ENCODE measurements at places on chromosomes 6 and 20.

- no peak overlapping the region for H3K27ac ChIP-seq
- no peak for DNase-seq
- no peaks in the 10 kb centered on the region for H3K4me1 ChIP-seq
- no peak overlapping the region for H3K4me3 ChIP-seq
- H3K36me3 ChIP-seq = no peaks in the 10 kb centered on the region
Observed at GRCh38 chr20:46592580-46593362, 42.3 kb upstream of the OCSTAMP start.

DNA sequence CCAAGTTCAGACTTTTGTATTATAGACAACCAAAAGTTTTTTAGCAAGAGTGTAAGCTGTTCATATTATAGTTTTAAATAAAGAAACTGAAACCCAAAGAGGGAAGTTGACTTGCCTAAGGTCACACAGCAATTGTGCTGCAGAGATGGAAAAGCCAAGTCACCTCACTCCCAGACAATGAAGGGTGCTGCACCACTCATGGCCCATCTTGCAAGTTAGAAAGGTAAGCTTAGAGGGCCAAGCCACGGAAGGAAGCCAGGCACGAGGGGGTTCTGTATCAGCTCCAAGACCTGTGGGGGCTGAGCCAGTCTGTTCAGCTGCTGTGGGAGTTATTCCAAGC lies 860 bp downstream of the DEFB124 start:
- no peak overlapping the region for H3K27ac ChIP-seq
- H3K4me3 ChIP-seq = no peak overlapping the region

DNA sequence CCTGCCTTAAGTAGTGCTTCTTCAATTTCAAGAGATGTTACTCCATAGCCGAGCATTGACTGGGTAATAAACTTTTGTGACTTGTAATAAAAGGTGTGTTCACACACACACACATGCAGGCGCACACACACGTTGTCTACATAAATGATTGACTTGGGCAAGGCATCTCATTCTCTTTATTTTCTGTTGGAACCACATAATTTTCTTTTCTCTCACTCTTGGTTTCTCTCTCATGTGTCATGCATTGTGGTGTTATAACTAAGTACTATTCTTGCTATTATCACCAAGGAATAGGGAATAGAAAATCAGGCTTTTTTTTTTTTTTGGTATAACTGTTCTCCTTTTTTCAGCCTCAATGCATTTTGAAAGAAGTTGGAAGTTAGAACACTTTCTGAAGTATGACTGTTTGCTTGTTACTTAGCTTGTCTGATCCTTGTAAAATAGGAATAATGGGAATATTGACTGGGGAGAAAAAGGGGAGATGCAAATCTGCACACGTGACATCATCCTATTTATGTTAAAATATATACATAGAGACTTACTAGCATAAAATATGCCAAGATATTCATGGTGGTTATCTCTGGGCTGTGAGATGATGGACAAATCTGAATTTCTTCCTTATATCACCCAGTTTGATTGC lies 26.1 kb upstream of the CD83 start:
- H3K27ac ChIP-seq = no peak overlapping the region
- peaks cover 4% of the 10 kb centered on the region for H3K27me3 ChIP-seq
- H3K4me1 ChIP-seq = no peaks in the 10 kb centered on the region
- H3K36me3 ChIP-seq = no peaks in the 10 kb centered on the region

DNA sequence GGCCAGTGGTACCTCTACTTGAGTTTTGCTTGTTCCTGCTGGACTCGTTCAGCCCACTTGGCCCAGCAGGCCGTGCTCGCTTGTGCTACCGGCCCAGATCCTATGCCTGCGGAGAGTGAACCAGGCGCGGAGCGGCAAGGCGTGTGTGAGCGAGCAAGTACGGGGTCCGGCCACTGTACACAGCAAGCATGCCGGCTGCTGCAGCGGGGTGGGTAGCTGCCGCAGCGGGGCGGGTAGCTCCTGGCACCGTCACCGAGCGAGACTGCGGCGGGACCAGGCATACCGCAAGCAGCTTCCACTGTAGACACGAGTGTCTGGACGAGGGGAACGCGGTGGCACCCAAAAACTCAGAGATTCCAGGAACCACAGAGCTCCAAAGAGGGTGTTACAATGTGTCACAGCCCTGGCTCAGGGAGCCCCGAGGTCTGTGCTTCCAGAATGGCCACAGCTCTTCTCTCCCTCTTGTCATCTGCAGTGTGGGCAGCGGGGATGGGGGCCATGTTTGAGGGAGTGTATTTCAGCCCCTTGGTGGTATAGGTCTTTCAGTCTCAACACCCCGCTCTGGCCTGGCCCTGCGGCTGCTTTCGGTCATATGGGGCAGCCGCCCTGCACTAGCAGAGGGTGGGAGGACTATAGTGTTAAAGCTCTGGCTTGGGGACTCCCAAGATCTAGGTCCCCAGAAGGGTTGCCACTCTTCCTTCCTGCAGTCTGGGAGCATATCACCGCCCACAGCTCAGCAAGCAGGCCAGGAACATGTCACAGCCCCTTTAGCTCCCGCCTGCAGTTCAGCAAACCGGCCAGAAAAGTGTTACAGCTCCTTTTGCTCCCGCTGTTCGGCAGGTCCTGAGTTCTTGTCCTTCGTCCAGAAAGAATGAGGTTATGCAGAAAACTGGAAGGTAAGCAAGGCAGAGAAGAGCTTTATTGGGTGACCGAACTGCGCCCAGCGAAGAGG lies 6.1 kb upstream of the RWDD1 start:
- DNase-seq = peak; percentile 12
- H3K36me3 ChIP-seq = no peaks in the 10 kb centered on the region
- H3K4me1 ChIP-seq = peaks cover 3% of the 10 kb centered on the region
- peak overlapping the region; percentile 20 for H3K4me3 ChIP-seq

GRCh38 chr6:159726255-159726917 lies 920 bp upstream of the WTAP start:
- peaks cover 29% of the 10 kb centered on the region for H3K4me1 ChIP-seq
- no peak for DNase-seq
- peak overlapping the region; percentile 91 for H3K27ac ChIP-seq

GRCh38 chr20:56411759-56412472 lies at the start of gene CASS4:
TSS of gene CASS4 (plus strand) at chr20:56412260. CDS start at chr20:56412459, 199 bp downstream.
- no peaks in the 10 kb centered on the region for H3K27me3 ChIP-seq
- H3K36me3 ChIP-seq = peaks cover 5% of the 10 kb centered on the region

DNA sequence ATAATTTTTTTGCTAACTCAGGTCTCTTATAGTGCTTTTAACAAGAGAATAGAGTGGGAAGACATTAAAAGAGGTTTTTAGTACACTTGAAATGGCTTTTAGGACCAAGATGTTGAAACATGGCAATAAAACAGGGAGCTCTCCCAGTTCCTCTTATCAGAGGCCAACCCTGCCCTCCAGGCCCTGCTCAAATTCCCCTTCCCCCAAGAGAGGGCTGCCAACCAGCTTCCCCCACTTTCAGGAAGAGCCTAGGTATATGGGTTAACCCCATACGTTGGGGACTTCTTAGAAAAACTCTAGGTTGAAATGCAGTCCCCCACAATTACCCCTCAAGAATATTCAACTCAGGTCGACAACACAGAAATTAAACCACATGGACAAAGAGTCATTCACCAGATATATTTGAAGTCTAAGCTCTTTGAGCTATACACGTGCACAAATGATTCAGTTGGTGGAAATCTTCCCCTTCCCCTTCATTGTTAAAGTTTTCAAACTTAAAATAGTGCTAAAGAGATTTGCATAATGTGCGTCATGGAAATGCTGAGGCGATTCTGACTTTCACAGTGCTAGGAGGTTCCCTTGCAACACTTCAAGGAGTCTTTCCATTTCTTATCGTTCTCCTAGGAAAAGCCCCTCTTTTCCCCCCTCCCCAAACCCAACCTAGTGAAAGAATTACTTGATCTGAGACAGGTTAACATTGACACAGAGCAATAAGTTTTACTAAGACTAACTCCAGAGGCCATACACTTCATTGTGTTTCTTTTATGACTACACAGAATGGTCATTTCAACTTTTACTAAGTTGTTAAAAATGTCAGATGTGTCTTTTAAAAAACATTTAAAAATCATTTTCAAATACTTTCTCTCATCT lies 49.8 kb upstream of the ENPP5 start:
- DNase-seq = no peak
- no peaks in the 10 kb centered on the region for H3K36me3 ChIP-seq
- no peaks in the 10 kb centered on the region for H3K27me3 ChIP-seq
- no peak overlapping the region for H3K4me3 ChIP-seq

GRCh38 chr6:26576407-26576843 lies 20.3 kb upstream of the ABT1 start:
- peak overlapping the region; percentile 47 for H3K4me3 ChIP-seq
- H3K36me3 ChIP-seq = no peaks in the 10 kb centered on the region
- no peak for DNase-seq
- peaks cover 6% of the 10 kb centered on the region for H3K4me1 ChIP-seq
- no peaks in the 10 kb centered on the region for H3K27me3 ChIP-seq

- no peaks in the 10 kb centered on the region for H3K27me3 ChIP-seq
- no peak overlapping the region for H3K4me3 ChIP-seq
- H3K36me3 ChIP-seq = no peaks in the 10 kb centered on the region
- DNase-seq = no peak
Observed at GRCh38 chr6:135861189-135861588, 9.7 kb downstream of the PDE7B start.

DNA sequence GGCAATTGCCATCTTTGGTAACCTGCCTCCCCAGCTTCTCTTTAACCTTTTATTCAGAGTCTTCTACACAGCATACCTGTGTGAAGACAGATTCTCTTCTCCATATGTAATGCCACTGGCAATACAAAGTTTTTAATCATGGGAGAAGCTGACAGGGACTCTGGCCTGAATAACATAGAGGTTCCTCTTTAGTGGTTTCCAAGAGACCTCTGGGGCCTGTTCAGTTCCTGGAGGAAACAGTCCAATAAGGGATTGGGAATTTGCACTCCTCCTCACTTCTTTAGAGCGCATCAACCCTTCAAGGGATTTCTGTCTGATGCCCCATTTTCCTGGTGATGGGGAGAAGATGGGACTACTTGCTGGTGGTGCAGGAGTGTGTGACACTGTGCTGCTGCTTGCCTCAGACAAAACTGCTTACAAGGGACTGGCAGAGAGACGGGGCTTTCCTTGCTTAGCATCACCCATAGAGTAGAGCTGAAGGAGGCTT lies 1.4 kb downstream of the RIMS1 start:
- no peak overlapping the region for H3K4me3 ChIP-seq
- no peak overlapping the region for H3K27ac ChIP-seq
- DNase-seq = no peak
- no peaks in the 10 kb centered on the region for H3K36me3 ChIP-seq
- no peaks in the 10 kb centered on the region for H3K27me3 ChIP-seq
- H3K4me1 ChIP-seq = no peaks in the 10 kb centered on the region

GRCh38 chr6:82196161-82196560 lies 51.4 kb downstream of the IBTK start:
- DNase-seq = no peak
- peaks cover 13% of the 10 kb centered on the region for H3K36me3 ChIP-seq
- H3K27ac ChIP-seq = no peak overlapping the region
- no peaks in the 10 kb centered on the region for H3K27me3 ChIP-seq
- no peak overlapping the region for H3K4me3 ChIP-seq
- H3K4me1 ChIP-seq = no peaks in the 10 kb centered on the region

GRCh38 chr6:166545156-166546034 lies 41.1 kb downstream of the RAMACL start:
- H3K4me1 ChIP-seq = peaks cover 4% of the 10 kb centered on the region
- no peak for DNase-seq
- no peaks in the 10 kb centered on the region for H3K27me3 ChIP-seq
- no peak overlapping the region for H3K27ac ChIP-seq
- H3K4me3 ChIP-seq = no peak overlapping the region

DNA sequence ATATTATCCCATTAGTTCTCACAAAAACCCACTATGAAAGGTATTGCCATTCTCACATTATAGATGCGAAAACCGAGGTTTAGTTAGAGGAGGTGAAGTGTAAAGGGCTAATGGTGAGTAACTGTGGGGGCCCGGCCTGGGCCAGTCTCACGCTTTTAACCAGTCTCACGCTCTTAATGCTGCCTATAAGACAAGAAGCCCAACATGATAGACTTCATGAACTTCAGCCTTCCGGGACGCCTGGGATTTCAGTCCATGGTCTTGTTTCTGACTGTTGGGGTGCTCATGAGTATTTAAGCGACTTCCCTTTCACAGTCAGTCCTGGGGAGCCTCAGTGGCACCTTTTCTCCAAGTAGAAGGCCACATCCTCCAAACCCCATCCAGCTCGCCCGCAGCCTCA lies 31.7 kb downstream of the AGPAT4 start:
- no peak overlapping the region for H3K27ac ChIP-seq
- H3K4me1 ChIP-seq = no peaks in the 10 kb centered on the region
- H3K4me3 ChIP-seq = no peak overlapping the region
- H3K36me3 ChIP-seq = no peaks in the 10 kb centered on the region
- DNase-seq = no peak
- H3K27me3 ChIP-seq = no peaks in the 10 kb centered on the region

DNA sequence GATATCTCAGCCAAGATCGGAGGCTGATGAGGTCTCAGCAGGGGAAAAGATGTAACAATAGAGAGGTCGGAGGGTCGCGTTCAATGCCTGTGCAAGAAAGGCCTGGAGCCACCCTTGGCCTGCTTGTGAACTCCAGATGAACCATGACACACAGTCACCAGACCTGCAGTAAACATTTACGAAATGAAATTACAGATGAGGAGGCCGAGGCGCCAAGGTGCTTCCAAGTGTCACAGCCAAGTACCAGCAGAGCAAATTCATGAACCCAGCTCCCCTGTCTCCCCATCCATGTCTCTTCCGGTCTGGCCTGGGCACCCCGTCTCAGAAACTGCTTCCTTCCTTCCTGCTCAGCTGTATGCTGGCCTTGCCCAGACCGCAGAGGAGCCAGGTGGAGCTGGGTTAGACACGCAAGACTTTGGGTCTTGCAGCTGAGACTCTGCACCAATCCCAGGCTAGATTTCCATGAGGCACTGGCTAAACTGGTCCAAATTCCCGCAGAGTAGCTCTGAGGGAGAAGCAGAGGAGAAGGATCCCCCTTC lies 48.1 kb downstream of the CHMP4B start:
- peaks cover 18% of the 10 kb centered on the region for H3K4me1 ChIP-seq
- no peaks in the 10 kb centered on the region for H3K27me3 ChIP-seq
- peak; percentile 34 for DNase-seq
- peak overlapping the region; percentile 17 for H3K27ac ChIP-seq
- peaks cover 8% of the 10 kb centered on the region for H3K36me3 ChIP-seq

- no peaks in the 10 kb centered on the region for H3K27me3 ChIP-seq
- peak; percentile 34 for DNase-seq
- H3K36me3 ChIP-seq = no peaks in the 10 kb centered on the region
- H3K4me1 ChIP-seq = no peaks in the 10 kb centered on the region
Observed at GRCh38 chr6:121838842-121839241, 403.4 kb downstream of the GJA1 start.

- DNase-seq = no peak
- no peaks in the 10 kb centered on the region for H3K27me3 ChIP-seq
- no peak overlapping the region for H3K27ac ChIP-seq
- no peaks in the 10 kb centered on the region for H3K36me3 ChIP-seq
- H3K4me3 ChIP-seq = no peak overlapping the region
Observed at GRCh38 chr20:64072498-64073063, 6.7 kb downstream of the RGS19 start.

DNA sequence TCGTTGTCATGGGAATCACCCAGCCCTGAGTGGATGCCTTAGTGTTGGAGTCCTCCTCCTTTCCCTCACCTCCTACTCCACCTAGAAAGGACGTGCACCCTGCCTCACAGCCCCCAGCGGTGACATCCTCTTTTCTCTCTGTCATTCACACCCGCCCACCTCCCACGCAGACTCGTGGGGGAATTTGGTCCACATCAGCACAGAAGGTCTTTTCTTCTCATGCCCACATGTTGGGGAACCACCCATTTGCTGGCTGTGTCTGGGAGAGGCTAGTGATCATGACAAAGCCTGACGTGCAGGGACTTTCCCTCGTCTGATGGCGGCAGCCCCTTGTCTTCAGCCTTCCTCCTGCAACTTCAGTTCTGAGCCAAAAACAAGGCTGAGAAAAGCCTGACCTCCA lies 96.0 kb upstream of the CNKSR3 start:
- H3K4me3 ChIP-seq = peak overlapping the region; percentile 8
- peaks cover 16% of the 10 kb centered on the region for H3K4me1 ChIP-seq
- no peak overlapping the region for H3K27ac ChIP-seq
- H3K36me3 ChIP-seq = no peaks in the 10 kb centered on the region
- no peaks in the 10 kb centered on the region for H3K27me3 ChIP-seq
